ENCODE measurements at places on chromosomes 7 and 10.

DNA sequence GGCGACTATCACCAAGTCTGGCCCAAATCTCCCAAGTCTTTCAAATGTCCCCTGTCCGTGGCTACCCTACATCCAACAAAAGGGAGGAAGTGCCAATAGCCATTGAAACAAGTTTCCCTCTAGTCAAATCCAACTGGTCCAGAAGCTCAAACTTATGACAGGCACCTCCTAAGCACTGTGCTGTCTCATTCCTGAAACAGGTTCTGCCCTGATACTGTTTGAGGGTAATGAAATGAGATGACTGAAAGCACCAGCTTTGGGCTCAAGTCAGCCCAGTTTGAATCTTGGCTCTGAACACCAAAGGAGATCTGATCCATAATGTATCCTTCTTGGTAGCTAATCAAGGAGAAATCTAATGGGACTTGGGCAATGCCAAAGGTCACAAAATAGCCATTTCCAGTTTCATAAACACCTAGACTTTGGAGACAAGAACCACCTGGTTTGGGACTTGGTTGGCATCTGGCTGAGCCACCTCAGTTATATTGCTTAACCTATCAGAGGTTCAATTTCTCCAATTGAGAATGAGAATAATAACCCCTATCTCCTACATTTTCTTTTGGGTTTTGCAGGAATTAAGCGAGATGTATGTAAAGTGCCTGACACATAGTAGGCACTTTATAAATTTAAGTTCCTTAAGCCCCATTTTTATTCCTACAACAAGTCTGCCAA lies 34.7 kb upstream of the ARID5B start:
- DNase-seq, result no peak

- DNase-seq, result no peak
These were observed 10.0 kb downstream of the HHEX start for GRCh38 chr10:92699518-92700381.

DNA sequence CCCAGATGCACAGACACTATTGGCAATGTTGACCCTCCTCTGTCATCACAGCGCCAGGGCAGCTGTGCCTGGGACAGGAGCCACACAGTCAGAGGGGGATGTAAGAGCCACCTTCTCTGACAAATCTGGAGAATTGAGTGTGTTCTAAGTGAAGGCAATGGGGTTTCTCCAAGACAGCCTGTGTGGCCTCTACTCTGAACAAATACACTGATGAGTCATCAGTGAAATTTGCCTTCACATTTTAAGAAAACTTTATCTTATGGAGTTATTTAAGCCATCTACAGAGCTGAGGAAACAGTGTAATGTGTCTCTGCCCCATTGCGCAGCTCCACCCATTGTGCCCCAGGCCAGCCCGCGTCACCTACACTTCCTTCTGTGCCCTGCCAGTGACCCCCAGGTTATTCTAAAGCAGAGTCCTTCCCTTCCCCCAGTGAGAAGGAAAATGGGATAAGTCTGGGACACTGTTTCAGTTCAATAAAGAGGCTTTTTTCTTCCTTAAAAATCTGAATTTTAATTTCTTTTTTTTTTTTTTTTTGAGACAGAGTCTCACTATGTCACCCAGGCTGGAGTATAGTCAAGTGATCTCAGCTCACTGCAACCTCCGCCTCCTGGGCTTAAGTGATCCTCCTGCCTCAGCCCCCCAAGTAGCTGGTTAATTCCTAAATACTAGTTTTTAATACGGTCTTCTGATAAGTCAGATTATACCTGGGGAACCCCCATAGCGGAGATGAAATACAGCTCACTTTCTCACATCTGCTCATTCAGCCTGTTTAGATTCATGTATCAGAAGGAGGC lies 21.8 kb downstream of the AKR1E2 start:
- DNase-seq, result peak; percentile 57

DNA sequence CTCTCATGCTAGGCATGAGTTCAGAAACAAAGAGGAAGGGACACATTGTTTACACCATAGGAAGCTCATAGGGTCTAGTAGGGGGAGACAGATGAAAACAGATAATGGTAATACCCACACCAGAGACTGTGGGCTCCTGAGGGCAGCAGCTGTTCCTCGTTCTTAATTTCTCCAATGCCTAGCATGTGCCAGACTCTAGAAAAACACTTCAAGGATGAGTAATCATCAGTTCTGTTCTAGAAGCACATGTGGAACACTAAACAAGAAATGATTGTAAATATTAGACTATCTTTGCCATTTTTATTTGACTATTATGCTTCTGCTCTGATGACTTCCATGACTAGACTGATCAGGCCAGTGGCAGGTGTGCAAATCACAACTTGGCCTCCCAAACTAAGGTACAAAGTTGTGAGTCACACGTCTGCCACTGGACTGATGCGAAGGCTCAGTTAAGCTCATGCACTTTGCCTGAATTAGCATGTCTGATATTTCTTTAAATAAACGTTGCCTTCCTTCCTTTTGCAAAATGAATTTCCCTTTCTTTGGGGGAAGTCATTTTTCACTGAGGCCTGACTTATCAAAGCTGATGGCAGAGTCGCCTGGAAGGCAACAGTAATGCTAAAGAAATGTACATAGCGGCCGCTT lies 89.2 kb upstream of the FGL2 start:
- no peak for DNase-seq

GRCh38 chr10:20616918-20617810 lies 279.9 kb downstream of the NEBL start:
- no peak for DNase-seq

GRCh38 chr7:4168041-4168440 lies 514.1 kb upstream of the FOXK1 start:
- no peak for DNase-seq

DNA sequence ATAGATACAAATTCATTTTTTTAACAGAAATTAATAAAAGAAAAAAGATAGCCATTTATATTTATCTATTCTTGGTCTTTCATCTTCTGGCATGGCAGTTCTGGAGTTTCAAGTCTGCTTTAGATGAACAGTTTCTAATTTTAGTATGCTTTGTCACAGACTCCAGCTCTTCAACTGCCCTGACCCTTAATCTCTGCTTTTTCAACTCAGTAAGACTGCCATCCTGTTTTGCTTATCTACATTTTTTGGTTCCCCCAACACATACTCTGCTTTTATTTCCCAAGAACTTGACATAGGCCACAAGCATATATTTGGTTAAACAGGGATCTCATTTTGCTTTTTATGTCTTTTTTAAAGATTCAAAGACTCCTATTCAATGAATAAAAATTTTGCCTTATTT lies 309.3 kb upstream of the KCND2 start:
- DNase-seq, result no peak

DNA sequence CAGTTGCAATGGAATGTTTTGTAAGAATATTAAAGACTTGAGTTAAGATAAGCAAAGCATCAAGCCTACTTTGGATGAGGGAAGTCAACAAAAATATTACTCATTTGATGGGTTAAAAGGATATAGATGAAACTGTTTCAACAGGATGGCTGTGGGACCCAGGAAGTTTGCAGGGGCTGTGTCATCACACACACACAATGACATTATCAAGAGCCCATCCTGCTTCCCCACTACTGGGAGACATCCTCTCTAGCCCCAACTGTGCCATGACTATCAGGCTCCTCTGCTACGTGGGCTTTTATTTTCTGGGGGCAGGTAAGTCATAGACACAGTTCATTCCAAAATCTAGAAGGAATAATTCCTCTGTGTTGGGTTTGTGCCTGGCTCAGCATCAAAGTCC lies 78.8 kb upstream of the PRSS1 start:
- no peak for DNase-seq

DNA sequence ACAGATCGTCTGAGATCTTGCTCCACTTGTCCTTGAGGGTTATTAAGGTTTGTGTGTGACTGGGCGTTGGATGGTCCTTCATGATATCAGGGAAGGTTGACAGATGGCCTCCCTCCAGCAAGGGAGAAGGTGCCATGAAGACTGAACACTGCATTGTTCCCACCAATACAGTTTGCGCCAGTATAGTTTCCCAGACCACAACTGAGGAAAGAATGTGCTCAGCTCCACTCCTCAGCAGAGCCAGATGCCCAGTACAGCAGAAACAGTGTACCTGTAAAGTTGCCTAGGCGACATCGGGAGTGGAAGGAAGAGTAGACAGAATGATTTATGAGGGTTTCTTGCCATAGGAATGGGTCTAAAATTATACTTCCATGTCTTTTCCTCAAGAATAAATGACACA lies 137.5 kb downstream of the ST7 start:
- DNase-seq, result no peak

DNA sequence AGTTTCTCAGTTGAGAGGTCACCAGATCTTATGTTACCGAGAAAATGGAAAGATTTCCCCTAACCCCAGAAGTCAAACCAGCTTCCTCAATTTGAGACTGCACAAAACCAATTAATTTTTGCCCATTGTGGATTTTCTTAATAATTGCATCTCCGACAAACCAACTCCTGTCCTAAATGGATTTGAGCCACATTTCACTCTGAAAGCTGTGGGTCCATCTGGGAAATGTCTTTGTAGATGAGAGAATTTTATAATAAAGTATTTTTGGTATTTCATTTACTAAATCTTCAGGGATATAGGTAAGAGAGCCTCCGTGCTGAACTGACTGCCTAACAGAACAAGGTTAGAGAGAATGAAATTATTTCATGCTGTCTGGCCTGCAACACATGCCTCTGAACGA lies 99.7 kb upstream of the PDCD4 start:
- DNase-seq, result no peak

DNA sequence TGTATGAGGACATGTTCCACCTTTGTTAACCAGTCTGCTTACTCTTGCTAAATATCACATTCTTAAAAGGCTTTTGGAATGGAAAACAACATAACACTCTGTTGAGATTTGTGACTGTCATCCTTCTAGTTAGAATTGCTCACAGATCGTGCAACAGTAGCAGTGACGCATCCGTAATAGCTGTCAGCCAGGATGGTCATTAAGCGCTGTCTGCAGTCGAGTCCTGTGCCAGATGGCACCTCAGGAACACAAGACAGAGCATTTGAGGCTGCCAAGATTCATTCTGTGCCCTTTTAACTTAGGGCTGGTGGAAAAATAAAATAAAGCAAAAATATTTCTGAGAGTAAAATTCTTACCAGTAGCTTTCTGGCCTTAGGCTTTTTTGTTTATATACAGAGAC lies 348.6 kb downstream of the ANKRD7 start:
- DNase-seq, result no peak

GRCh38 chr7:33459340-33459751 lies 330.0 kb downstream of the BBS9 start:
- peak; percentile 3 for DNase-seq

- no peak for DNase-seq
These were observed 22.5 kb upstream of the ADRB1 start for GRCh38 chr10:114021154-114021553.

- no peak for DNase-seq
These were observed 27.2 kb downstream of the ANKRD16 start for GRCh38 chr10:5862360-5862961.

- DNase-seq, result no peak
These were observed 107.6 kb downstream of the TES start for GRCh38 chr7:116317907-116318306.

DNA sequence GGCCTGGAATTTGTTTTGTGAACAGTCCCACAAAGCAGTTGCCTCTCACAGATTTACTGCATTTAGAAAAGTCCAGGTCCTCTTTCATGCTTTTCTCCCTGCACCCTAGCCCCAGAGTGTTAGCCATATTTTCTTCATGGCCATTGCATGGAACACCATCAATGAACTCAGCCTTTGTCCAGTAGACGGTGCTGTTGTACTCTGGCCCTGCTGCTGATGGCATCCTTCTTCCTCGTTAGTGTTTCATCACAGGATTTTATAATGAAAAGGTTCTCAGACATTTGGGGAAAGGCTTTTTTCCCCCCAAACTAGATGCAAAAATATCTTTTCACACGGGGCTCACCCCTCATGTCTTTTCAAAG lies 93.0 kb upstream of the SLC25A13 start:
- peak; percentile 10 for DNase-seq

DNA sequence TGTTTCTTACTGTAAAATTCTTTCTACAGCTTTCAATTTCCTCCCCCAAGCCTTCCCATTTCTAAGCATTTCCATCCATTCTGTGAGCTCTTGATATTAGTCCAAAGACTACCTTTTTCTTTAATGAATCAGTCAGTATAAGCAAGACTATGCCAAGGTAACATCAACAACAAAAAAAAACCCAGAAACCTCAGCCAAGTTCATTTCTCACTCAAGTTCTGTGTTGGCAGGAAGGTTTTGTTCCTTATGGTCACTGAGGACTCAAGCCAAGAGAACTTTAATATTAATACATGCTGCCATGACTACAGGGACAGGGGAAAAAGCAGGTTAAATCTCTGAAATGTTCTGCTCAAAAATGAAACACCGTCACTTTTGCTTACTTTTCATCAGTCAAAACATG lies 621.2 kb upstream of the NRP1 start:
- DNase-seq, result no peak

DNA sequence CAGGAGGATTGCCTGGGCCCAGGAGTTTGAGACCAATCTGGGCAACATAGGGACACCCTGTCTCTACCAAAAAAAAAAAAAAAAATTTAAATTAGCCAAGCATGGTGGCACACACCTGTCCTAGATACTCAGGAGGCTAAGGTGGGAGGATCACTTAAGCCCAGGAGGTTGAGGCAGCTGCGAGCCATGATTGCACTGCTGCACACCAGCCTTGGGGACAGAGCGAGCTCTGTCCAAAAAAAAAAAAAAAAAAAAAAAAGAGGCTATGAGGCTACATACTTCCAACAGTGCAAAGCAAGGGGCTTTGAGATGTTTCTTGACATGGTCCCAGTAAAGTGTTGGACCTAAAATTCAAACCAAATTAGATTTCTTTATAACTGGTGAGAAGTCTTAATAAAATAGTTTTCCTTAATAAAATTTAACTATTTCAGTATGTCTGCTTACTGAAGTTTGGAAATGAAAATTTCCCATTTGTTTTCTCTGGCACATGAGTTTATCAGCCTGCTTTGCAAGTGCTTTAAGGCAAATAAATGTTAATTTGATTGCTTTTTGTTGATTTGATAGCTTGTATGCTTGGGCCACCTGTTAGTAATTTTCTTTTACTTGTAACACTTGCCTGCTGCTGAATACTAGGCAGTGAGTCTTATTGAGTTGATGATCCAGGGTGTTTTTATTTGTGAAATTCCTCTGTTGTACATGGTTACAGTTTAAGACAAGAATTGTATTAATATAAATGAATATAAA lies 16.1 kb downstream of the CALU start:
- DNase-seq, result no peak

GRCh38 chr10:114288424-114289095 lies 49.5 kb downstream of the VWA2 start:
- no peak for DNase-seq

GRCh38 chr7:34835901-34836600 lies 178.0 kb downstream of the NPSR1 start:
- no peak for DNase-seq

DNA sequence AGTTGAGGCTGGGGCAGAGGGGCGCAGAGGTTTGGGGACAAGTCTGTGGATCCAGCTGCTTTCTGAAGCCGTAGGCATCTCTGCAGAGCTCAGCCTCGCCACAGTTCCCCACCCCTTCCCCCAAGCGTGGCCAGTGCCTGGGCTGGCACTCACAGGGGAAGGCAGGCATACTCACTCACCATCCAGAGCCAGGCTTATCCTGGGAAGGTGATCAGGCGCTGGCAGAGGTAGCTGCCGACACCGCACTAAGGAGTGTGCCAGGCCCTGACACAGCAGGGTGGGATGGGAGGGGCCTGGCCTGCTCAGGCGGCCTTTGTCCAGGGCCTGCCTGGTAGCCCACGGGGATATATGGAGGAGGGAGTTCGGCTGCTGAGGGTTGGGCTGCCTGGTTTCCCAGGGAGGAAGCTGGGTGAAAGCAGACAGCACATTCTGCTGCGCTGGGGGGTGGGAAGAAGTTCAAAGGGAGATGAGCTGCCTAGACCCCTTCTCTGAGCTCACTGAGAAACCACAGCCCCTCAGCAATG lies 15.9 kb downstream of the VSIR start:
- no peak for DNase-seq

GRCh38 chr7:157910446-157910845 lies 573.6 kb downstream of the DNAJB6 start:
- DNase-seq, result no peak
